ENCODE measurements at places on chromosomes 2 and 18.

- DNase-seq, result no peak
Observed at GRCh38 chr2:156321243-156321904, 11.1 kb downstream of the NR4A2 start.

- peak; percentile 28 for DNase-seq
Observed at GRCh38 chr2:240338274-240338673, 97.2 kb upstream of the GPC1 start.

- no peak for DNase-seq
Observed at GRCh38 chr2:231720292-231720986, 12.1 kb downstream of the PTMA start.

GRCh38 chr2:75722687-75723086 lies 12.0 kb upstream of the GCFC2 start:
- DNase-seq, result no peak

GRCh38 chr2:86632672-86633071 lies 9.0 kb upstream of the RNF103 start:
- DNase-seq, result no peak

DNA sequence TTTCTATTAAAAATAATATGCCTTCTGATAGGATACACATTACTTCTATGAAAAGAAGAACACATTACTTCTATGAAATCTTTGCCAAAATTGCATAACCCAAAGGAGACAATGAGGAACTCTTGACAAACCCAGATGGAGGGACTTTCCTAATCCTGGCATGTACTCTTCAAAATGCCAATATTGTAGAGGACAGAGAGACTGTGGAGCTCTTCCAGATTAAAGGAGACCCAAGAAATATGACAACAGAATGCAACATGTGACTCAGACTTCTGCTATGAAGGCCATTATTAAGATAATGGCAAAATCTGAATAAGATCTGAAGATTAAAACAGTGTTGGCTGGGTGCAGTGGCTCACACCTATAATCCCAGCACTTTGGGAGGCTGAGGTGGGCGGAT lies 22.2 kb downstream of the SOWAHC start:
- DNase-seq, result no peak

- no peak for DNase-seq
Observed at GRCh38 chr2:60163691-60164090, 389.8 kb downstream of the BCL11A start.

GRCh38 chr18:62637807-62638687 lies 77.3 kb upstream of the PHLPP1 start:
- DNase-seq, result no peak
